CD4-positive, alpha-beta T cell treated with Interferon alpha-2 for 1 hour (primary cell): ENCODE measurements at places on chromosomes 6 and 20.
A peak's percentile ranks its signal among the peaks of the same experiment; 100 is the strongest.

DNA sequence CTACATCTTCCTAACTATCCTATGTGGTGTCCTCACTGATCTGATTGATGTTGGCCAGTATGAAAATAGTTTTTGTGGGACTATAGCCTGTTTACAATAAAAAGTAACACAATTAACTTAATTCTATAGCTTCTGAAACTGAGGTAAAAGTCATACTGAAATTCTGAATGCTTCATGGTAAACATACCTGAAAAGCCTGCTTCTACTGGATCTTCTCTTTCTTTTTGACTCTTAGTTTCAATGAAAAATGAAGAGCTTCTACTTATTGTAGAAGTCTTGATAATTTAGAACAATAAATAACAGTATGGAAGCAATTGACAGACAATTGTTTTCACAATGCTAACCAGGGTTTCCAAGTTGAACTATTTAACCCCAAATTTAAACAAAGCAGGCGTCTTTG, 383.9 kb upstream of the MMS22L start:
- no peak for DNase-seq

- no peak for DNase-seq
Measured at GRCh38 chr6:3380344-3381232, 76.3 kb downstream of the SLC22A23 start.

DNA sequence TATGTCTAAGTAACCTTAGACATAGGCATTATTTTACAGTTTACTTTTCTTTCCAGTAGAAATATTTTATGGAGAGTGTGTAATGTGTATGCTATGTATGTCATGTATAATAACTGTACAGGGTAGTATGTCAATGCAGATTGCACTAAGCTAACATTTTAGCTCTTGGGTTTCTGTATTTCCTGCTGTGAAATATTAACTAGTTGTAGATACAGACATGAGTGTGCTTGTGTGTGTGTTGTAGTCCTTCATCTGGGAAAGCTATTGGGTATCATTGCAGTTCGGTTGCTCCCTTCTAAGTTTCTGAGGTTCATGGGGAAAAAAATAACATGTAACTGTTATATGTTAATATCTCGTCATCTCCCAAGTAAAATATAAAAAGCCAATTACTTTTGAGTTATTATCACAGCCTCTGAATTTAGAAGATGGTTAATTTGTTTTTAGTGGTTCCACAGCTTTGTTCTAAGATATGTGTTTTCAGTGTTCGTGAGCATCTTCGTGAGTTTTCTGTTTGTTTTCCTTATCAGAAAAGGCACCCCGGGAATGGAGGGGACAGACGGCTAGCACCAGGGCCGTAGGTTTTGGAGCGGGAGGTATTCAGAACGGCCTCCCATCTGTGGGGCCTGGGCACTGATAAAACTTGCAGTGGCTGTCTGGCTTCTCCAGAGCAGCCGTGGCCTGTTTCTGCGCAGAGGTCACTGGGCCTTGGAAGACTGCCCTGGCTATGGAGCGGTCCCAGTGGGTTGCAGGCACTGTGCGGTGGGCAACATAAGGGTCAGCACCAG, 215.0 kb downstream of the ARID1B start:
- no peak for DNase-seq

DNA sequence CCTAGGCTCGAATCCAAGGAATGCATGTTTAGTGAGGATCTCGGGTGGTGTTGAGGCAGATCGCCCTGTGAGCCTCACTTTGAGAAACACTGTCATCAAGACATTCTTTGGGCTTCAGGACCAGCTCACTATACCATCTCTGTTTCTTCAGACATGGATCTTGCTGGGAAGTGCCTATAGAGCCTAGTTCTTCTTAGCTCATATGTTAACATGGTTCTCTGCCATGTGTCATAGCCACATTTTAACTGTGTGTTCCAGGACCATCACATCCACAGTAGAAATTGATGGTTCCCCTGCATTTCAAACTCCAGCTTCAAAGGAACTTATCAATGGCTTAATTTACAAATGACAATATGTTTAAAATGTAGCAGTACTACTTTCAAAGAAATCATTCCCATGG, 57.4 kb downstream of the NOX3 start:
- no peak for DNase-seq

DNA sequence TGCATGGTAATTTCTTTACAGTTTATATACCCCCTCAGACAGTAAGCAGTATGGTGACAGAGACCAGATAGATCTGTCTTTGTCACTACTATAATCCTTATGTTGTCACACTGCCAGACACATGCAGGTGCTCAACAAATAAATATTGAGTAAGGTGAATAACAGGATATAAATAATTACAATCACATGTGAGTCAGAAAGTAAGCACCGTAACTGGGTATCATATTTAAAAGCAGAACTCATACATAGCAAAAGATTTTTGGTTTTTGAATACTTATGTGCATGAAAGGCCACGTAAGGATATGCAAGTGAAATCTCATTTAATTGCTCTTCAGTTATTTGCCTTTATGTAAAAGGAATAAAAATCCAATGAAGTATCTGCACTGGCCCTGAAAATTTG, 17.4 kb downstream of the CNBD2 start:
- DNase-seq: no peak

- DNase-seq: no peak
Measured at GRCh38 chr20:52828199-52828598, 144.0 kb upstream of the TSHZ2 start.

DNA sequence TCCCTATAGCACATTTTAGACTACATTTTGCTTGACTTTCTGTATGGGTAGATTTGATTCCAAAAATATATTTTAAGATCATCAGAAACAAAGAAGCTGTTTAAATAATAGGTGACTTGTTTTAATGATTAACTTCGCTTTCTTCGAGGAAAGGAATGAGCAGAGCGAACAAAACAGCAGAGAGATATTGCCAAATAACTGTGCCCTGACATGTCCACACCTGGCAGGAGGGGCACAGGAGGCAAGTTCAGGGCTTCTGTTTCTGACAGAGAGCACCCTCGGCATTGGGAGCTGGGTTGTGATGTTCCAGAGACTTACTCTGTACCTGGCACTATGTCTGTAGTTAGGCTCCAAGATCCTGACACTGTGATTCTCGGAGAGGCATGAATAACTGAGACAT, 155.7 kb upstream of the SASH1 start:
- no peak for DNase-seq

DNA sequence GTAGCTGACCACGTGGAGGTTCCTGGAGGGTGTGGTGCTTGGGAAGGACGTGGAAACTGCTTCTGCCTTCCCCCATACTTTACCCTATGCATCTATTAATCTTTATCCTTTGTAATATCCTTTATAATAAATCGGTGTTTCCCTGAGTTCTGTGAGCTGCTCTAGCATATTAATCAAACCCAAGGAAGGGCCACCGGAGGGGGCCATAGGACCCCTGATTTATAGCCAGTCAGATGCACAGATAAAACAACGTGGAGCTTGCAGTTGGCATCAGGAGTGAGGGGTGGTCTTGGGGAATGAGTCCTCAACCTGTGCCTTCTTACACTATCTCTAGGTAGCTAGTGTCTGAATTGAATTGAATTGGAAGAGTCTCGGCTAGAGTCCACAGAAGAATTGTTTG, 36.5 kb upstream of the TFAP2A start:
- DNase-seq: no peak

- DNase-seq: no peak
Measured at GRCh38 chr20:17681726-17682102, 328 bp downstream of the RRBP1 start.

DNA sequence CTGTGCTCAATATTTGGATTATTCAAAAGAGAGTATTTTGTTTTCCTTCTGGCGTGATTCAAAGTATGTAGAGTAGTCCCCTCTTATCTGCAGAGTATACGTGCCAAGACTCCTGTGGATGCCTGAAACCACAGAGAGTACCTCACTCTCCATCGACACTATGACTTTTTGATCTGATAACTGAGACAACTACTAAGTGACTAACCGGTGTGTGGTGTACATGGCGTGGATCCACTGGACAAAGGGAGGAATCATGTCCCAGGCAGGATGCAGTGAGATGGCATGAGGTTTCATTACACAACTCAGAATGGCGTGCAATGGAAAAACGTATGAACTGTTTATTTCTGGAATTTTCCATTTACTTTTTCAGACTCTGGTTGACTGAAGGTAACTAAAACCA, 112.2 kb upstream of the PDE7B start:
- DNase-seq: no peak

- DNase-seq: no peak
Measured at GRCh38 chr6:21648475-21649050, 55.0 kb downstream of the SOX4 start.

DNA sequence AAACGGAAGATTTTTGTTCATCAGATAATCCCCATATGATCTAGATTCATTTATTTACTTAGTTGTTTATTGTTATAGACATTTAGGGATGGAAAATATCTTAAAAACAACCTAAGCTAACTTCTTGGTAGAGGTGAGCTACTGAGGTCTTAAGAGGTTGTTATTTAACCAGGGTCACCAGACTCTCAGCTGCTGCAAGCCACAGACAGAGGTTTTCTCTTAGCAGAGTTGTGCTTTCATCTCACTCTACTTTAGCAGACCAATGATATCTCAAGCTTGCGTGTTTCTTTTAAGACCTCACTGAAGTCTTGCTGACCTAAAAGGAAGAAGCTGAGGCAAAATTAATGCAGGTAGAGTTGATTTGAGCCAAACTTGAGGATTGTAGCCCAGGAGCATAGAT, 43.6 kb downstream of the NCOA7 start:
- peak; percentile 28 for DNase-seq

DNA sequence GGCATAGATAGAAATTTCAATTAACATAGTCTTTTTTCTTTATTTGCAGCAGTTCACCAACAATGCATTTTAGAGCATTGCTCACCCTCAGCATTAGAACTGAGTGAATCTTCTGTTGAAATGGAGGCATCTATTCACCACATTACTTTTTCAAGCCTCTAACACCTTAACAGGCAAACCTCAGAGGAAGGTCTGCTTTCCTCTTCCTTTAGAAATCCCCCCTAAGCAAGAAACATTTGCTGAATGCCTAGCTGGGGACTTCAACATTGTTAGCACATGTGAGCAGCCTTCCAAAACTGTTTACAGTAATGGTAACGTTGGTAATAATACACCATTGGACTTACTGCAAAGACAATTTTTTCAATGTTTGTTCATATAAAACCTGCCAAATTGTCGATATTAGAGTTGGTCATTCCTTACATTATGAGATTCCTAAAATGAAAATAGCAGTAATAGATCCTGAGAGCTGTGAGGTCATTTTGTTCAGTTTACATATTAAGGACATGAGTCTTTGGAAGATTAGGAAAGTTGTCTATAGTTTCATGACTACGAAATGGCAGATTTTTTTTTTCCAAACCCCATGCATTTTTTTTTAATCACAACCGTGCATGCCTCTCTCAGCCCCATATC, 20.6 kb upstream of the AKIRIN2 start:
- DNase-seq: no peak

- no peak for DNase-seq
Measured at GRCh38 chr20:49273696-49274277, 4.1 kb downstream of the ZNFX1 start.

DNA sequence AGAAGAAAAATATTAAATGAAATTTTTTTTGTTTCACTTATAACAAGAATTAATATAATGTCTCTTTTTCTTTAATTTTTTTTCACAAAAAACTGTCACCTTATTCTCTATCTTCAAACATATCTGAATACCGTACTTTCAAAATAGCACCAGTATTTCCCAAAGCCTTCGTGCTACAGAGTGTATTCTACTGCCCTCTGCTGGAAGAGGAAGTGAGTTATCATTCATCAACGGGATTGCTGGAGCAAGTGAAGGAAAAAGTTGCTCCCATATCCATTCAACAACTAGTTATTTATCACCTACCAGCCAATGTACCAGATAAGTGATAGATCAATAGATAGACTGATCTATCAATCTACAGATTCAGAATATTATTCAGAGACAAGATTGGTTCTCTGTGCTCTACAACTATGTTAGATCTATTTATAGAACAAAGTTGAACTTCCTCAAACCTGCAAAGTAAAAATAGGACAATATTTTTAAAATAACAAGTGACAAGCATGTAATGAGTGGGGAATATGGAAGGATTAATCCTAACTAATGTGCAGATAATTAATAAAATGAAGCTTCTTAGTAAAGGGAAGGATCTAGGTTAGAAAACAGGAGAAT, 26.7 kb upstream of the TFAP2B start:
- DNase-seq: no peak

GRCh38 chr6:141498977-141499376, 633.7 kb upstream of the GJE1 start:
- DNase-seq: no peak
